ENCODE measurements at places on chromosomes 13 and 19.

- no peak for DNase-seq
These were observed 782.4 kb upstream of the GPC6 start for GRCh38 chr13:92444244-92444643.

- DNase-seq = no peak
These were observed 151.0 kb downstream of the DCT start for GRCh38 chr13:94328381-94329041.

GRCh38 chr13:35557475-35557874 is 81.0 kb upstream of the MAB21L1 start:
- no peak for DNase-seq

DNA sequence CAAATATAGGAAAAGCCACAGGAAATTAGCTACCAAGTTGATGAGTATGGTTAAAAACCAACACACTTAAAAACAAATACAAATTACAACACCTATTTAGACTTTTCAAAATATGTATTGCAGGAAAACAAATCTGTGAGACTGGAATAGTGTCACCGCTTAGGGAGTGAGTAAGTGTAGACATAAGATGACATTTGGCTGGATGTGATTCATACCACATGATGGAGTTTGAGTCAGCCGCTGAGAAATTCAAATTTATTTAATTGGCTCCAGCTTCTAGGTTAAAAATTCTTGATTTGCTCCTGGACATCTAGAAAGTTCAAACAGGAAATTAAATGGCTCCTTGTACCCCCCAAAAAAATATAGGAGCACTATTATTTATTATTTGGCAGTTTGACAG is 531.7 kb downstream of the SLITRK1 start:
- DNase-seq = no peak

DNA sequence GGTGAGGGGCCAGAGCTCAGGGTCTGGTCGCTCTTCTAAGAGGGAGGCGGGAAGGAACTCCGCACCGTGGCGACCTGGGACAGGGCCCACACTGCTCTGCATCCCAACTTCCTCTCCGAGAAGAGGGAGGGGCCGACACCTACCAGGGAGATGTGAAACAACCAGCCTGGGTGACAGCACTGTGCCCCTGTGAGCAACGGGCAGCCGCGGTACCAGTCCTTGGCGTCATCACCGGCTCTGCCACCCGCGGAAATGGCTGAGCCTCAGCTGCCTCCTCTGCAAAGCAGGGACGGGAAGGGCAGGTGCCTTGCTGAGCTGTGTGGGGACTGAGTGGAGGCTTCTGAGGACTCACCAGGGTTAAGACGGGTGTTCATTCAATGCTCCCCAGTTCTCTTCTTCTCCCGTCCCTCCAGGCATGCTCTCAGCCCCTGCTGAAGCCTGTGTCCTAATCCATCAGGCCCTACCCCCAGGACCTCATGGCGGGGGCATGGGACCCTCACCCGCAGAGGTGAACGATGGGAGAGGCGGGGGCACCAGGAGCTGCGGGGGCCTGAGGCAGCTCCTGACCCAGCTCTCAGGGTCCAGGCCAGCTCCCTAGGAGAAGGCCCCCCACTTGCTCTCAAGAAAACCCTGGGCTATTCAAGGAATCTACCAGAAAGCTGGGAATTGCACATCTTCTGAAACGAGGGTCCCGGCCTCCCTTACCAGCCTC is 9.3 kb downstream of the ZNF787 start:
- DNase-seq = peak; percentile 10

GRCh38 chr19:29092712-29093552 is 120.0 kb downstream of the UQCRFS1 start:
- no peak for DNase-seq

- no peak for DNase-seq
These were observed 30.2 kb downstream of the PEX11G start for GRCh38 chr19:7458675-7459074.

GRCh38 chr19:15307169-15307568 is 25.2 kb downstream of the BRD4 start:
- no peak for DNase-seq

GRCh38 chr13:45851171-45851921 is at the start of gene SIAH3:
TSS of gene SIAH3 (minus strand) at chr13:45851753. CDS start at chr13:45851629, 124 bp downstream.
- DNase-seq = no peak

- no peak for DNase-seq
These were observed 44.8 kb downstream of the ANKRD10 start for GRCh38 chr13:110869805-110870706.

- DNase-seq = no peak
These were observed 36.1 kb upstream of the PCDH8 start for GRCh38 chr13:52884429-52885010.

GRCh38 chr13:112700291-112701060 is 10.6 kb downstream of the ATP11A start:
- DNase-seq = no peak

- no peak for DNase-seq
These were observed 11.3 kb downstream of the LGALS13 start for GRCh38 chr19:39613597-39613996.

DNA sequence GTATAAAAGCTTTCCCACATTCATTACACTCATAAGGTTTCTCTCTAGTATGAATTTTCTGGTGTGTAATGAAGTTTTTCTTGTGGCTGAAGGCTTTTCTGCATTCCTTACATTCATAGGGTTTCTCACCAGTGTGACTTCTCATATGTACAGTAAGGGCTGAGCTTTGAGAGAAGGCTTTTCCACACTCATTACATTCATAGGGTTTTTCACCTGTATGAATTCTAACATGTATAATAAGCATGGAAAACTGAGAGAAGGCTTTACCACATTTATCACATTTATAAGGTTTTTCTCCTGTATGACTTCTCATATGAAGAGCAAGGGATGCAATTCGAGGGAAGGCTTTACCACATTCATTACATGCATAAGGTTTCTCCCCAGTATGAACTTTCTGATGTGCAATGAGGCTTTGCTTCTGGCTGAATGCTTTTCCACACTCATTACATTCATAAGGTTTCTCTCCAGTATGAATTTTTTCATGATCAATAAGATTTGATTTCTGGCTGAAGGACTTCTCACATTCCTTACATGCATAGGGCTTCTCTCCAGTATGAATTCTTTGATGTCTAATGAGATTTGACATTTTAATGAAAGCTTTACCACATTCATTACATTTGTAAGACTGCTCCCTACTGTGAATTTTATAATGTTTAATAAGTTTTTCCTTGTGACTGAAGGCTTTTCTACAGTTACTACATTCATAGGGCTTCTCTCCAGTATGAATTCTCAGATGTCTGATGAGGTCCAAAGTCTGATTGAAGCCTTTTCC is 42.6 kb downstream of the ZNF527 start:
- DNase-seq = no peak

DNA sequence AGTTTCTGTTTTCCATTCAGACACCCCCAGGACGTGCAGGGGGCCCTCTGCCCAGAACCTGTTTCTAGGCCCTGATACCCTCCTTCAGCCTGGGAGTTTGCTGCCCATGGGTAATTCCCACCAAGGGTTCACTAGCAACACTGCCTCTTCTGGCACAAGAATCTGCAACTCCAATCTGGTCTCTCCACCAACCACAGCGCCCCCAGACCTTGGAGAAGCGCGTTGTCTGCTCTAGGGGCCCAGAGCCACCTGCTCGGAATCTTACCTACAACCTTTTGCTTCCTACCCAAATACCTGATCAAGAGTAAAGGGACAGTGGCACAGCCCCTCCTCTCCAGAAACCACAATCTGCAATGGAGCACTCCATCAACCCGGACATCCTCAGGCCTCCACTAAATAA is 763 bp downstream of the ZNF180 start:
- no peak for DNase-seq

DNA sequence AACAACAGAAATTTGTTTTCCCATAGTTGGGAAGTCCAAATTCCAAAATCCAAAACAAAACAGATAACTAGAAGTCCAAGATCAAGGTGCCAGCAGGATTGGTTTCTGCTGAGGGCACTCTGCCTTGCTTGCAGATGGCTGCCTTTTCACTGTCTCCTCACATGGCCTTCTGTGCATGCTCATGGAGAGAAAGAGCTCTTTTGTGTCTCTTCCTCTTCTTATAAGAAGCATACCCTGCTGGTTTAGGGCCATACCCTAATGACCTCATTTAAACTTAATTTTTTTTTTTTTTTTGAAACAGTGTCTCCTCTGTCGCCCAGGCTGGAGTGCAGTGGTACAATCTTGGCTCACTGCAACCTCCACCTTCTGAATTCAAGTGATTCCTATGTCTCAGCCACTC is 1974.1 kb upstream of the PCDH20 start:
- no peak for DNase-seq

GRCh38 chr13:50587645-50588373 is 255.7 kb downstream of the DLEU7 start:
- no peak for DNase-seq

DNA sequence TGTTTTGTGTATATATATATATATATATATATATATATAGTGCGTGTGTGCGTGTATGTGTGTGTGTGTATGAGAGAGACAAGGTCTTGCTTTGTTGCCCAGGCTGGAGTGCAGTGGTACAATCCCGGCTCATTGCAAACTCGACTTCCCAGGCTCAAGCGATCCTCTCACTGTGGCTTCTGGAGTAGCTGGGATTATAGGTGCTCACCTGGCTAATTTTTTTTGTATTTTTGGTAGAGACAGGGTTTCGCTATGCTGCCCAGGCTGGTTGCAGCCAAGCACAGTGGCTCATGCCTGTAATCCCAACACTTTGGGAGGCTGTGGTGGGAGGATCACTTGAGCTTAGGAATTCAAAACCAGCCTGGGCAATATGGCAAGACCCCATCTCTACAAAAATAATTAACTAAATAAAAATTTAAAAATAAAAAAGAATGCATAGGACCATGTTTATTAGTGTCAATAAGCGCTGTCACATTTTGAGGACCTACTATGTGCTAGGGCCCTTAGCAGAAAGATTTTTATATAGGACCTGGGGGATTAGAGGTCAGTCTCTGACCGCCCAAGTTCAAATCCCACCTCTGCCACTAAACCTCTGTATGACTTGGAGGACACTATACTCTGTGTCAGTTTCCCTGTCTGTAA is 1.8 kb downstream of the PVR start:
- no peak for DNase-seq

All from stimulated activated CD4-positive, alpha-beta T cell treated with anti-CD3 and anti-CD28 coated beads, Interleukin-1b, Interleukin-23, amount 100 ng/mL, for 4 hours (primary cell).